ENCODE measurements at places on chromosomes 7 and 10. TPM values are rescaled to one million over a fixed set of nuclear protein-coding genes. Genes with fewer than 3 reads are reported as not detected.

GRCh38 chr10:87865241-87865881 lies 1.9 kb downstream of the PTEN start:
- no peak for DNase-seq

DNA sequence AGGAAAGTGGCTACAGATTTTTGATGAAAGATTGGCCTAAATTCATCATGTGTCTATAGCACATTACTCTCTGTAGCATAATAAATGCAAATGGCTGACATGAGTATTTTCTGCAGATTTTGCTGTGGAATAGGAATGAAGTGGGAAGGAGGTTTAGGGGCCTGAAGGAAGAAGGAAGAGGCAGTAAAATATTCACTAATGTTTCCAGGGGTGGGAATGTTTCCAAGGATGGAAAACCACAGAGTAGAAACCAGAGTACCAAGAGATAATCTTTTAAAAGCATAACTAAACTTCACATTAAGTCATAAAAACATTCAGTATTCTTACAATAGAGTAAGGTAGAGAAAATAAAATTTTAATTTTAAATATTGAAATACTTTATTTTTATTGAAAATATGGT lies 267.8 kb downstream of the BICC1 start:
- no peak for DNase-seq

- DNase-seq: no peak
Measured at GRCh38 chr7:87152897-87153641, 816 bp downstream of the DMTF1 start.

GRCh38 chr7:8134089-8134733 lies 127.8 kb downstream of the ICA1 start:
- DNase-seq: no peak

- no peak for DNase-seq
Measured at GRCh38 chr7:2566348-2566889, 7.6 kb downstream of the IQCE start.

The C10orf105 gene
- 0.11 TPM for total RNA-seq

The ADAMTS14 gene
- 0.13 TPM for total RNA-seq

The SYT15B gene
- total RNA-seq: 4.2 TPM
